ENCODE measurements at places on chromosomes 12 and 14. TPM values are rescaled to one million over a fixed set of nuclear protein-coding genes. Genes with fewer than 3 reads are reported as not detected.

Gene SERPINA12
- not detected for total RNA-seq

Gene DAO
- total RNA-seq = not detected

Gene GDF11
- 18.4 TPM for total RNA-seq

Gene SDS
- total RNA-seq = not detected

Gene ST8SIA1
- 9.9 TPM for total RNA-seq
